ENCODE measurements at places on chromosomes 12 and 14.

DNA sequence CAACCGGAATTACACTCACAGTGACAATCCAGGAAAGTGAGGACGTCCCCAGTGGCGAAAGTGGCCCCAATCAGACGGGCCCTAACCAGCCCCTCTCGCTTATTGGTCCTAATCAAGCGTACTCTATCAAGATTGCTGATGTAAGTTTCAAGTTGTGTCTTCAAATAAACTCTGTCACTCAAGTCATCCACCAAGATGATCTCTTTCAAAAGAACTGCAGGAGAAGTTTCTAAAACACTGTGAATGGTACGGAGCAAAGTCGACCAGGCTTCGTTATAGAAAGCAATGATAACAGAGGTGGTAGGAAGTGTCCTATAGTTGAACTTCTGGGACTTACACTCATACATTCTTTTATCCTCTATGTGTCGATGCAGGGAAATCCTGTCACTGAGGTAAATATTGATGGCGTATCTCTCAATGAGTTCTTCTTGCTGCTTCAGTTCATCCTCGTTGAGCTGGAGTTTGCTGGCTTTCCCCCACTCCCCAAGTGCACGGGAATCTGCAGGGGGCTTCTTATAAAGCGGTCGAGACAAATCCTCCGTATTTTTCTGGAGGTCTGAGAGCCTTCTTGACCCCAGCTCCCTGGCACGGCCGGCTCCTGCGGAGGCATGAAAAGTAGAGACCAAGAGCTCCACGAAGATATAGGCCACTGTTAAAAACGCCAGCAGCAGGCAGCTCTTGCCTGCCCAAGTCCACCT is 604 bp downstream of the GALNT4 start:
- no peak for DNase-seq

DNA sequence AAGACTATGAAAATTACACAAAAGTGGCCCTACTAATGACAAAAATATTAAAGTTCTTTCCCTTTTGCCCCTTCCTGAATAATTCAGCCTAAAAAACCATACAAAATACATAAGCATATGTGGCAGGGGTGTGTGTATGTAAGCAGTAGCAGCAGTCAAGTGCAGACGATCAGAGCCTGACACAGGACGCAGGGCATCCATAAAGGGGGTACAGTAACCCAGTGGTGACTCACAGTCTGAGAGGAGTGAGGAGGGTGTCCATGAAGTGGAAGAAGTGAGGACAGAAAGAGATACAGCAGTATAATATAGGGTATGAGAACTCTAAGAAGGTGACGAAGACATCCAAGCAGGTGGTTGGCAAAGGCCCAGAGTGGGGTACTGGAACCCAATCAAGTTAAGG is 56.7 kb downstream of the RALGAPA1 start:
- DNase-seq: no peak

- DNase-seq: no peak
These were observed 23.3 kb downstream of the CHGA start for GRCh38 chr14:92945959-92946846.

DNA sequence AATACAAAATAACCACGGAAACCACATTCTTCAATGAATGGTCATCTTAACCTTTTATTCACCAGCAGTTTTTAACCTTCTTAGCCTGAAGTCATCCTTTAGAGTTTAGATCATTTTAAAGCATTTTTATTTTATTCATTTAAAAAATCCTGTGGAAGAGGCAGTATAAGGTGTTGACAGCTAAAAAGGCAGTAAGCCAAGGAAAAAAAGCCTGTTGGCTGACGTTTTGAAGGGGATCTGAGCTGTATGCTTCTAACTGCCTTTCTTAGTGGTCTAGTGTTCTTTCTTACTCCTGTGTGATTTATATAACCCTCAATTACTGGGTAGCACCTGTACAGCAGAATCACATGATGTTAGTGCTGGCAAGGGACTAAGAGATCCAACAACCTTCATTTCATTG is 438.3 kb upstream of the SEL1L start:
- no peak for DNase-seq

DNA sequence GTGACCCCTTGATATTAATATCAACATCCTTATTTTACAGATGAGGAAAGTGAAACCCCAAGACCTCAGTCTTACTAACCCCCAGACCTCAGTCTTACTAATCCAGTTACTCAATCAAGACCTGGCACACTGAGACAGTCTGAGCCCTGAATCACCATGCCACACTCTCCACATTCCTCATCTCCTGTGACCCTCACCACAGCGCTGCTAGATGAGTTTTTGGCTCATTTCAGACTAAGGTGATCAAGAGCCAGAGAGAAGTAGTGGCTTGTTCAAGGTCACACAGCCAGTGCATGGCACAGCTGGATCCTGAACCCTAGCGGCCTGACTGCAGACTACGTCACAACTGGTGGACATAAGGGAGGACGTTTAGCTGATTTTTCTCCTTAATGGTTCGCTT is 579.2 kb downstream of the BCL11B start:
- DNase-seq: no peak

- DNase-seq: no peak
These were observed 96.3 kb downstream of the C12orf75 start for GRCh38 chr12:105426766-105427165.

GRCh38 chr14:72499746-72500145 is 394.2 kb downstream of the DPF3 start:
- DNase-seq: no peak

GRCh38 chr14:100104006-100104352 is 38.8 kb downstream of the EVL start:
- DNase-seq: no peak

- no peak for DNase-seq
These were observed 400.7 kb downstream of the DAD1 start for GRCh38 chr14:22188318-22188717.

GRCh38 chr14:38168416-38168815 is 39.3 kb upstream of the SSTR1 start:
- no peak for DNase-seq

GRCh38 chr12:106493531-106493930 is 89.3 kb upstream of the RFX4 start:
- peak; percentile 72 for DNase-seq

- no peak for DNase-seq
These were observed 40.4 kb downstream of the AACS start for GRCh38 chr12:125105600-125105999.

DNA sequence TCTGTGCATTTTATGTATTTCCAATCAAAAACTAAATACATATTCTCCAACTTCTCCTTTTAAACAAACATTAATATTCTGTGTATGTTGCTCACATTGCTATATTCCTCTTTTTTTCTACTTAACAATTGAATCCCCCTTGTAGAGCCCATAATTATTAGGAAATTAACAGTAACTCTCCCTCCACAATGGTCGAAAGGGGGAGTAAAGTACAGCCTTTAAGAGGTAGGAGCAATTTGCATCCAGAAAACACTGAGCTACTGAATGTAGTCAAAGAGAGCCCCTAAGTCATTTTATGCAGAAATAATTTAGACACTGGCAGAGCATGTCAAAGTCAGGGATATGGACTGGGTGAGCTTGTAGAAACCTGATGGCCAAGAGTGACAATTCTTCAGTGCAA is 57.2 kb upstream of the SCN8A start:
- peak; percentile 49 for DNase-seq

DNA sequence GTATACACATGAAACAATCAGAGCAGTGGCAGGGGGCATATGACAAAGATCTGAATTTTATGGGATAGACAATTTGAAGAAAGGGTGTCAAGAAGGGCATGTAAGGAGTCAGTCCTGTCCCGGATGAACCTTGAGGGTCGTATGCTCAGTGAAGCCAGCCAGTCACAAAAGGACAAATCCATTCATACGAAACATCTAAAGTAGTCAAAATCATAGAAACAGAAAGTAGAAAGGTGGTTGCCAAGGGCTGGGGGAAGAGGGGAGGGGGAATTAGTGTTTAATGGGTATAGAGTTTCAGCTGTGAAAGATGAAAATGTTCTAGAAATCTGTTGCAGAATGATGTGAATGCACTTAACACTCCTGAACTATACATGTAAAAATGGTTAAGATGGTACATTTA is 157.5 kb downstream of the TGFB3 start:
- DNase-seq: no peak

GRCh38 chr12:41184864-41185263 is 3.3 kb upstream of the PDZRN4 start:
- DNase-seq: no peak

- DNase-seq: no peak
These were observed 1.8 kb upstream of the LARP4 start for GRCh38 chr12:50398931-50399330.

DNA sequence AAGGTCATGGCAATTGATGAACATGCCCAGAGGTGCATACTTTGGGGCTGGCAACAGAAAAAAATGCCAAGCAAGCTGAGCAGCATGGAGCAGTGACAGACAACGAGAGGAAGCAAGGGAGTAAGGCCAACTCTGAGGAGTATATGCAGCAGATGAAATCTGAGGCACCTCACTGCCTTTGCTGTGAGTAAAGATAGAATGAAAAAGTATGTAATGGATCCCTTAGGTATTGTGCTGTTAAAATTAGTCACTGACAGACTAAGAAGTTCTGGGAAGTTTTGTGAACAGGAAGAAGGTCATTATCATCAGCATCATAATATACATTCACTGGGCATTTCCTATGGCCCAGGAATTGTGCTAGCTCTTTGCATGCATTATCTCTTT is 269.9 kb downstream of the DUSP6 start:
- DNase-seq: no peak

DNA sequence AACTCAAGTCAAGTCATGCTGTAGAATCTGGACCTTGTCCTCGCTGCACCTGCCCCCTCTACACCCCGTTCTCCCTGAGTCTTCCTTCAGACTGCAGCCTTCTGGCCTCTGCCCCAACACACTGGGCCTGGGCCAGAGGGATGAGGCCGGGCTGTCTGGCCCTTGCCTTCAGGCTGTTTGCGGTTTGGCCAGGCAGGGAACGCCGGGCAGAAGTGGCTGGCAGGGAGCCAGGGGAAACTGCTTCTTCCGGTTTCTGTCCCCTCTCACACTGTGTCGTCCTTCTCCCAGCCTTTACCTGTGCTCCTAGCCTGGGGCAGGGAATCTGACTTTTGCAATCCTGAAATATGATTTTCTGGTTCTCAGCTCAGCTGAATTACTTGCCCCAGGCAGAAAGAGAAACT is 13.5 kb downstream of the DGLUCY start:
- DNase-seq: no peak

DNA sequence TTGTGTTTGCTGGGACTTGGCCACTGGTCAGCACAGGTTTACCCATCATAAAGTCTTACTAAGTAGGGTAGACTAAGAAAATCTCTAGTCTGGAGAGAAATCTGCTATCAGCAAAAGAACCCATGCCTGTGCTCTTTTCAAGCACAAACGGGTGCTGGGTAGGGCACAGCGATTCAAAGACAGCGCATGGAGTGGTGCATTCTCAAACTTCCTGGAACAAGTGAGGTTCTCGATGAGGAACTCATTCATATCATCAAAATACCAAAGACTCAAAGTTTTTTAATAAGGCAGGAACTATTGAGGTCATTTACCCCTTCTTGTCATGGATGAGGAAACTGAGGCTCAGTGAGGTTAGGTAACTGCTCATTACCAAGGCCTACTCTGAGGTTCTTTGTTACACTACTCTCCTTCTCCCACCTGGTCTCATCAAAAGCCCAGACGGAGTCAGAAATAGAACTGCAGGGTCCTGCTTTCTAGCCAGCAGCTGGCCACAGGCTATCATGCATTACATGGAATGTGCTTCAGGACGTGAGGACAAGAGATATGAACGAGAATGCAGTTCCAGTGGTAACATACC is 390.3 kb downstream of the ZFP36L1 start:
- no peak for DNase-seq

DNA sequence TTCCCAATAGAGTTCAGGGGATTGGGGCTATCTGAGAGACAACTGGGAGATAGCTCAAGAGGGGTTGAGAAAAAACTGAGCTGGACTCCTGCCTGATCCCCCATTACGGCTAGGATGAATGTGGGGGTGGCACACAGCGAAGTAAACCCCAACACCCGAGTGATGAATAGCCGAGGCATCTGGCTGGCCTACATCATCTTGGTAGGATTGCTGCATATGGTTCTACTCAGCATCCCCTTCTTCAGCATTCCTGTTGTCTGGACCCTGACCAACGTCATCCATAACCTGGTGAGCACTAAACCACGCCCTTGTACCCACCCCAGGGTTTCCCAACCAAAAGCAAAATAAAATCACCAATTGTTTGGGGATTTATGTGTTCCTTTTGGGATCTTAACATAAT is 1.0 kb downstream of the ORMDL2 start:
- DNase-seq: no peak

- DNase-seq: peak; percentile 6
These were observed 8.5 kb upstream of the SYNJ2BP start for GRCh38 chr14:70425354-70425753.

DNA sequence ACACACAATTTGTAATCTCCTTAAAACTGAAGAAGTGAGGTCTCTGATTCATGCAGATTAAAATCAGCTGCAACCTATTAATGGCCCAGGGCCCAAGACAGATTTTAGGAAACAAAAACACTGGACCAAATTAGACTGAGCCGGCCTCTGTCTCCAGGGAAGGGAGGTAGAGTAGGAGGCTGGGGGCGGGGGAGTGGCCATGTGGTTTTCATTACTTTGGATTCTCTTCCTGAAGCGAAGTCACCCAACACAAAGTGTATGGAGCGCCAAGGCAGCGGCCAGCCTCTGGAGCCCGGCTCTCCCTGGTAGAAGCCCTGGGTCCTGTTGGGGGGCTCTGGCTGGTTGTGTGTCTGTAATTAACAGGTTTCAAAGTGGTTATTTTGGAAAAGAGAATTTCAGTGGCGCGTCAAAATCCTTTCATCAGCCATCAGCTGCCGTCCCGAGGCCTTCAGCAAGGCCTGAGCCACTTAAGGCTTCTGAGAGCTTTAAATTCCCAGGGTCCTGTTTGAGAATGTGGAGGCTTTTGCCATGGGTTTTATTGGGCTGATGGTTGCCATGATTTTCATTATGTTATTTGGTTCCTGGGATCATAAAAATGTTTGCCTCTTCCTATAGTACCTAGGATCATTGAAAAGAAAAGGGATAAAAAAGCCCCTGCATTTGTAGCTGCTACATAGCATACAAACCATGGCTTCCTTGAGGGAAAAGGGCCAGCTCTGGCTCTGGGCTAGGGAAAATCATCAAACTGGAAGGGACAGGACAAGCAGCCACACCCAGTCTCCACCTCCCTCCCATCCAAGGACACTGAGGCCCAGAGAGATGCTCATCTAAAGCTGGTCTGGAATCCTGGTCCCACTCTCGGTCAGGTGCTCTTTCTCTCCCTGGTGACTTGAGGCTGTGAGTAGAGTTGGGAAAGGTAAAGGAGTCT is 282.4 kb downstream of the ZFP36L1 start:
- no peak for DNase-seq

Data from NCI-H82 (cell line).